Suprapubic skin (tissue), 4 donors: ENCODE measurements at places on chromosomes 16 and 17. TPM values are rescaled to one million over a fixed set of nuclear protein-coding genes. Genes with fewer than 3 reads are reported as not detected.

PDF gene
- total RNA-seq: 24.0 TPM

GRCh38 chr16:1825381-1825863 is 1.2 kb downstream of the HAGH start:
- no peak for DNase-seq

HS3ST3A1 gene
- total RNA-seq: 6.5 TPM

GRCh38 chr17:73140566-73140965 is 24.2 kb upstream of the SSTR2 start:
- no peak for DNase-seq

DPEP3 gene
- not detected for total RNA-seq

DNA sequence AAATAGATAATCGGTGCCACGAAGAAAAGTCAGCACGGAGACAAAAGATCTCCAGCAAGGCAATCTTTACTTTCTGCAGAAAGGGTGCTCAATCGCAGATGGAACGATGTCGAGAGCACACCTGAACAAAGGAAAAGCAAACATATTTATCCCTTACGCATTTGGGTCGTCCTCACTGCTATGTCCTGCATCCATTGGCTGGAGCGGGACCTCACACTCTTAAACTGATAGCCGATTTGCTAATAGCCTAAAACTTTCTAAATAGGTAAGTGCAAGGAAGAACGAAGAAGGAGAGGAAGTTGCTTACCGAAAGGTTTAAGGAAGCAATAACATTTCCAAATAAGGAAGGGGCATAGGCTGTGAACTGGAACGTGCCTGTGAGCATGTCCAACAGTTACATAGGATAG is 1.2 kb upstream of the AKAP10 start:
- DNase-seq: no peak

DNA sequence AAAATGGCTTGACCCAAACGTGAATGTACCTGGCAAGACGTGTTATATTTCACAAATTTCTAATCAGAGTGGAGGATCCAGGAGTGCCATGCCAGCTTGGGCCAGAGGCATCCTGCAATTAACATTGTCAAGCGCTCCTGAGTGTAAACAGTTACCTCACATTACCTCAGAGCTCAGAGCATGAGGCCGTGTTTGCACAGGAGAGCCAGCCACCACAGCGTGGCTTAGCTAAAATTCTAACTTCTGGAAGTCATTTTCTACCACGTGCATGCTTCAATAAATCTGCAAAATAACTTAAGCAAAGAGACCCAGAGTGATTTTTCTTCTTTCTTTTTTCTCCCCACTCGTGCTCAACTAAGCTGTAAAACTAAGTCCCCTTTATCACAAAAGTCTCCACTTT is 769.0 kb downstream of the KCNJ2 start:
- no peak for DNase-seq

DNA sequence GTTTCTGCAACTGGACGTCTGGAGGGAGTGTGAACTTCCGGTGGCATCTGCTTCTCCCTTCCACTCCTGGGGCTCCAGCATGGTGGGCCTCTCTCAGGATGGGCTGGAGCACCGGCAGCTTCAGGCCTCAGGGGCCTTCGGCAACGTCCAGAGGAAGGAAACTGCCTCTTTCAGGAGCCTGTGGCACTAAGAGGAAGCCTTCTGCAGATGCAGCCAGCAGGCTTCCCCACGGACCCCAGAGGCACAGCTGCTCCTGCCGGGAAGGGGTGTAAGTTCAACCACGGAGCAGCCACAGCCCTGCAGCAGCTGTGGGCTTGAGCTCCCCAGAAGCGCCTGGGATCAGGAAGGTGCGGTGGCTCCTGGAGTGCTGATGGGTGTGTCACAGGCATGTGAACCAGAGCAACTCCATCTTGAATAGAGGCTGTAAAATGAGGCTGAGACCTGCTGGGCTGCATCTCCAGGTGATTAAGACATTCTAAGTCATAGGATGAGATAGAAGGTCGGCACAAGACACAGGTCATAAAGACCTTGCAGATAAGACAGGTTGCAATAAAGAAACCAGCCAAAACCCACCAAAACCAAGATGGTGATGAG is 50.8 kb upstream of the KLHDC4 start:
- no peak for DNase-seq
